ENCODE measurements at places on chromosomes 3 and 15.
A peak's percentile ranks its signal among the peaks of the same experiment; 100 is the strongest.

GRCh38 chr15:29066310-29066709, 180.5 kb downstream of the APBA2 start:
- no peak for DNase-seq

GRCh38 chr15:68991723-68992122, 22.8 kb upstream of the NOX5 start:
- no peak for DNase-seq

- no peak for DNase-seq
These were observed 47.7 kb upstream of the DUT start for GRCh38 chr15:48283396-48284145.

GRCh38 chr3:194187233-194187944, 51.4 kb downstream of the HES1 start:
- DNase-seq: no peak

DNA sequence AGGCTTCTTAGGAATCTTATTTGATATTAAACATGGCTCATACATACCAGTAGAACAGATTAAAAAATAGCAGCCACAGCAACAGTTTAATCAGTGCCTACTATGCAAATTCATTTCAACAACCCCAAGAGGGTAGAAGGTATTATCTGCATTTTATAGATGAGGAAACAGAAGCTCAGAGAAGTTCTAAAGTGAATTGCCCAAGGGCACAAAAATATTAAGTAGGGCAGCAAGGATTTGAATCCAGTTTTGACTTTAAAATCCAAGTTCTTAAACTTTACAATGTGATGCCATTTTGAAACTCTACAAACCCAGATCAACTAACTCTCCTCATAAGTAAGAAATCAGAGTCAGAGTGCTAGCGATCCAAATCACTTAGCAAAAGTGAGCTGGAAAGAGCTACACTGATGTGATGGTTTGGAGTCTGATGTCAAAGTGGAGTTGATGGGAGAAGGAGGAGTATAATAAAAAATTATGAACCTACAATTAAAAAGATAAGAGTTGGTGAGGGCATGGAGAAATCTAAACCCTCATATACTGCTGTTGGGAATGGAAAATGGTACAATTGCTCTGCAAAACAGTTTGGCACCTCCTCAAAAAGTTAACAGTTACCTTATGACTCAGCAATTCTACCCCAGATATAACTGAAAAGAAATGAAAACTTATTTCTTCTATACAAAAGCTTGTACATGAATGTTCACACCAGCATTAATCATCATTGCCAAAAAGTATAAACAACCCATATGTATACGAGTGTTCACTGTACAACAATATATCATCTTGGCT, 51.0 kb upstream of the PLXND1 start:
- no peak for DNase-seq

DNA sequence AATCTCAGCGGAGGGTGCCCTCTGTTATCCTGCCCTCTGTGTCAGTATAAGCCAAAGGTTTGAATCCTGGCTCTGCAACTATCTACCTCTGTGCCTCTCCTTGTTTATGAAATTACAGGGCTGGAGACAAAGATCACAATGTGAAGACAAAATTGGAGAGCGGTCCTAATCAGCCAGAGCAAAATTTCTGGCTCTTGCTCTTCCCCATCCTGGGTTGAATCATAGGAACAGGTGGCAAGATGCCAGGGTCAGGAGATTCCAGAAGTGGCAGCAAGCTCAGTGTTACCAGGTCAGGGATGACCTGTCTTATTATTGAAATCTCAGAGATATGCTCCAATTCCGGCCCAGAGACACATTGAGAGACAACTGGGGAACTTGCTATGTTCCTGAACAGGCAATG, 2.3 kb upstream of the CCR2 start:
- DNase-seq: no peak

DNA sequence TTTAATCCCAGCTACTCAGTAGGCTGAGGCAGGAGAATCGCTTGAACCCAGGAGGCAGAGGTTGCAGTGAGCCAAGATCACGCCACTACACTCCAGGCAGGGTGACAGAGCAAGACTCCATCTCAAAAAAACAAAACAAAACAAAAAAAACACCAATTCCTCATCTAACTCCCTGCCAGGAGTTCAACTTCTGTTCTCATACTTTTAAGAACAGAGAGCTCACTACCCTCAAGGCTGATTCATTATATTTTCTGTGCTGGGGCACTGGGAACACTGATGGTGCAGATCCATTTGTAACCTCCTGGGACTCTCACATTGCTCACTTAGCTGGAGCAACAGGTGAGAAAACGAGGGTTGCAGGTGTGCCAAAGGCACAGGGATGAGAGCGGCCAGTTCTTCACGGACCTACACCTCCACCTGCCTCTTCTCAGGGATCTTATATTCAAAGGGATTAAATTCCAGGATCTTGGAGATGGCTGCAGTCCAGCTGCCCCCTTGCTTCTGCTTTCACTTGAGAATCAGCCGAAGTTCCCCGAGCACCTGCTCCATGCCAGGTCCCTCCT, 12.3 kb upstream of the CSK start:
- DNase-seq: no peak

DNA sequence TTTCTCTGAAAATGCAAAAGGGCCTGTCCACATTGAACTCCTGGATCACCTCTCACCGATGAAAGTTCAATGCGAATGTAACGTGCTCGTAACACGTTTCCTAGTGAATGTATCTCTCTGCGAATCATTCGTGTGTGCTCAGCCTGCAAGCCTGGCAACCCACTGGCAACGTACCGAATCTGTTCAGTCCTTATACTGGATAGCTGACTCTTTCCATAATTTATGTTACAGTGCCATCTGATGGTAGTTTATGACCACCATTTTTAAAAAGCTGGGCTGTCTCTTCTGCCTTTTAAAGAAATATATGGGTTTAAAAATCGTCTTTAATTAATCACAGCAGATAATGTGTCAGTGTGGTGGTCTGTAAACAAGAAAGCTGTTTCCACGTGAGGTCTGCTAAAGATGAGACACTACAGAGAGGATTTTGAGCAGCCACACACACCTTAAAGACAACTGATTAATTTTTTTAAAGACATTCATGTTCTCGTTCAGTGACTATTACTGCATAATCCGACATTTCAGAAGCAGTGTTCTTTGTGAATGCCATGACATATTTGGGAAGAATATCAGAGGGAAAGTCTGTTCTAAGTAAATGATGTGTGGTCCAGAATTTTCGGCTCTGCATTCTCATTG, 69.4 kb upstream of the FOXP1 start:
- DNase-seq: peak; percentile 11

- DNase-seq: no peak
These were observed 125.0 kb upstream of the TRIM42 start for GRCh38 chr3:140552898-140553297.

DNA sequence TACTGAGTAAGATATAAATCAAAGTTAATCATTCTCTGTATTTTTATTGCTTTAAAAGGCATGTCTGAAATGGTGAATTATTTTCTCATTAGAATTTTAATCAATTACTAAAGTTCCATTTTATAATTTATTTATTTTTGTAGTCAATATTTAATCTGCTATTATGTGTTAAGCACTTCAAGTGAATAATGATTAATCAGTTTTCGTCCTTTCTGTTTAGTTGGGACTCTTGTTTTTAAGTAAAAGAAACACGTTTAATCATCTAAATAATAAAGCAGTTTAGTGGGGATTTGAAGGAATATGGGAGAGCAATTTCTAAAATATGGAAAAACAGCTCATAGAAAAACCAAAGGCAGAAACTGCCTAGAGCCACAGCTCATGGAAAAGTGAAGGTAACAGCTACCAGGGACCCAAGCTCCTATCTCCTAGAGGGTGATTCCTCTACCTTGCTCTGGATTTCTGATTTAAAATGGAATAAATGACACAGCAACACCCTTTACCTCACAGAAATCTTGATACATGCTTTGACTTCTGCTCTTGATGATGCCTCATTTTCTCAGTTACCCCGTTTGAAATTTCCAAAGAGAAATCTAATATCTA, 28.0 kb upstream of the SUCNR1 start:
- DNase-seq: no peak

- peak; percentile 57 for DNase-seq
These were observed at the start of gene PROK2 for GRCh38 chr3:71784914-71785531. PROK2 (minus strand) TSS chr3:71785148; CDS start chr3:71785052, 96 bp downstream.

DNA sequence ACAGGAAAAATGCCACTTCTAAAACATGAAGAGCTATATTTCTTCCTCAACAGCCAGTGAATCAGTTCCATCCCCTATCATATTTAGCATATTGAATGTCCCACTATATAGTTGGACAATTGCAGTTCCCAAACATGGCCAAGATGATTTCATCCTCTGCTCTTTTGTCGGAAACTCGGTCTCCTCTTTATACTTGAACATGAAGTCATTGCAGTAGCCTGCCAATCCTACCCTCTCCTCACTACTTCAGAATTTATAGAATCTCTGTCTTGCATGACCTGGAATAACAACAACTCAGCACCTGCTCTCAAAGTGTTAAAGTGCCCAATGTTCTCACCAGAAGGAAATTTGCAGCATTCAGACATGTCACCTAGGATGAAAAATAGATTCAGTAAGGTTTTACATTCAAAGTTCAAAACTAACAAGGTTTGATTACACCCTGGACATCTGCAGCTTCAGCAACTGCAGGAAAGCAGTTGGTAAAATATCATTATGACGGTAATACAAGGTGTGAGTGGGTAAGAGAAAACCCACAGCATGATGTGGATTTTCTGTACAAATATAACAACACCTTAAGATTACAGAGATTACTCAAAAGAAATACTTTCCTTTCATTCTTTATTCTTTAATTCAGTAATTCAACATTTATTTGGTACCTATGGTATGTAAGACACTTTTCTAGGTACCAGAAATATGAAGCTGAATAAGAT, 52.5 kb downstream of the TP63 start:
- DNase-seq: no peak

DNA sequence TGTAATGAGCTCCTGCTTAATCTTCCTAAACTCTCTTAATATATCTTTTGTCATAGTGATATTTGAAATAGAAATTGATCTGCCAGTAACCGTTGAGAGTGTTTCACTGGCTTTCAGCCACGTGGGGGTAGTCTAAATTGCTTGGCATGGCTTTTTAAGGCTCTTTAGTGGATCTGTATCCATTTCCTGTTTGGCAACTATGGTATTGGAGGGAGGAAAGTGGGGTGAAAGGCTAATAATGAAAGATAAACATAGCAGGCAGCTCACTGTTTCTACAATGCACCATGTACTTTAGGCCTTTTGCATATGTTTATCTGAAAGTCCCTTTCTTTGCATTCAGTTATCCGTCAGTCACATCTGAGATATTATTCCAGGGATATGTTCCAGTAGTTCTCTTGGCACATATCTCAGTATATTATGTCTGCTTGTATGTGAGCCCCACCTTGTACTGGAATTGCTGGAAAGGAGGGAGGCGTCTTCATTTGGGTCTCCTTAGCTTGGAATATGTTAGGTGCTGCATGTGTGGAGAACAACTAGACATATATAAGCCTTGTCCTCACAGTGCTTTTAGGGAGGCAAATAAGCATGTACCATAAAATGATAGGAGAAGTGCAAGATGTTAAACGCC, 10.8 kb downstream of the TOPAZ1 start:
- no peak for DNase-seq

DNA sequence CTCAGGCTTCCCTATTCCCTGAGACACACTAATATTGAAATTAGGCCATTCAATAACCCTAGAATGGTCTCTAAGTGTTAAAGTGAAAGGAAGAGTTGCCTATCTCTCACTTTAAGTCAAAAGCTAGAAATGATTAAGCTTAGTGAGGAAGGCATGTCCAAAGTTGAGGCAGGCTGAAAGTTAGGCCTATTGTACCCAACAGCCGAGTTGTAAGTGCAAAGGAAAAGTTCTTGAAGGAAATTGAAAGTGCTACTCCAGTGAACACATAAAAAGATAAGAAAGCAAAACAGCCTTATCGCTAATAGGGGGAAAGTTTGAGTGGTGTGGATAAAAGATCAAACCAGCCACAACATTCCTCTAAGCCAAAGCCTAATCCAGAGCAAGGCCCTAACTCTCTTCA, 117.9 kb upstream of the SPATA12 start:
- DNase-seq: no peak

DNA sequence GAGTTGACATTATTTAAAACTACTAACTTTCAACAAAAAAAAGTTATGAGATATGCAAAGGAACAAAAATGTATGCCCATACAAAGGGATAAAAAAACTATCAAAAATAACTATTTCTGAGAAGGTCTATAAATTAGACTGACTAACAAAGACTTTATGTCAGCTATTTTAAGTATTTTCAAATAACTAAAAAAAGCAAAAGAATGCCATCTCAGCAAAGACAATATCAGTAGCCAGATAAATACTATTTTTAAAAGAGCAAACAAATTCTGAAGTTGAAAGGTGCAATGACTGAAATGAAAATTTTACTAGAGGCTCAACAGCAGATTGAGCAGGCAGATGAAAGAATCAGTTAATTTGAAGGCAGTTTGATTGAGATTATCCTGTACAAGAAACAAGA, 3.6 kb upstream of the STRIT1 start:
- no peak for DNase-seq

GRCh38 chr15:96860741-96861140, 530.2 kb downstream of the NR2F2 start:
- no peak for DNase-seq

DNA sequence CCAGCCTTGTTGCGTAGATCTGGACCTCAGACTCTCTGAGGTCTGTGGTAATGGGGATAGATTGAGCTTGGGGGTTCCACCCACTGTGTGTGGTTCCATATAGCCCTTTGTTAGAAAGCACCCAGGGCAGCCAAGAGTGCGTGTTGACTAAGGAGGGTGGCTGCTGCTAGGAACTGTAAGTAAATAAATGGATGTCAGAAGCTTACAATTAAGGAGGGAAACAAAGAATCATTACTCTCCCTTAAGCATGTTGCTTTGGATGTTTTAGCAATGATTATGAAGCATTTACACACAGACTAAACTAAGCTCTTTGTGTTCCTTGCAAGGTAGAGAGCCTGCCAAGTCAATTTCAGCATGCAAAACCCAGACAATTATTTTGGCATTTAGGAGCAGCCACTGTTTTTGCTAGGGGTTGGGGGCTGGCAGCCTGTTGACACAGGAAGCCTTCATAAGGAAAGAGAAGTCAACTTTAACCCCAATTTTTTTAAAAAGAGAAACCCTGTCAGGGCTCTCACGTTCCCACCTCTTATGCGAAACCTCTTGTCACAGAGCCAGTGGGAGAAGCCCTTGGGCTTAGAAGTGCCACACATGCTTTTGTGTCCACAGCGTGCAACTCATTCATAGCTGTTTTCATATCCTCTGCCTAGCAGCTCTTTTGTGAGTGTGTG, 127.8 kb downstream of the CMSS1 start:
- no peak for DNase-seq

DNA sequence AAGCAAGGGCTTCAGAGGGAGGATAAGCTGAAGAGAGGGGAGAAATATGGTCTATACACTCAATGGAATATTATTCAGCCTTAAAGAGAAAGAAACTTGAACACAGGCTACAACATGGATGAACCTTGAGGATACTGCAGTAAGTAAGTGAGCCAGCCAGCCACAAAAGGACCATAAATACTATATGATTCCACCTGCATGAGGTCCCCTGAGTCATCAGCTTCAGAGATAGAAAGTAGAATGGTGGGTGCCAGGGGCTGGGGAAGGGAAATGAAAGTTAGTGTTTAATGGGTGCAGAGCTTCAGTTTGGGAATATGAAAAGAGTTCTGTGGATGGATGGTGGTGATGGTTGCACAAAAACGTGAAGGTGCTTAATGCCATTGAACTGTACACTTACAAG, 68.4 kb upstream of the SEC13 start:
- no peak for DNase-seq

GRCh38 chr3:61358364-61358763, 107.1 kb upstream of the FHIT start:
- DNase-seq: no peak

- no peak for DNase-seq
These were observed 3.1 kb upstream of the AP2M1 start for GRCh38 chr3:184171562-184171961.

- no peak for DNase-seq
These were observed 662.0 kb upstream of the GBE1 start for GRCh38 chr3:82423268-82424030.

GRCh38 chr3:16056217-16056616, 118.3 kb upstream of the GALNT15 start:
- no peak for DNase-seq
